ENCODE measurements at places on chromosomes 7 and 10.
A peak's percentile ranks its signal among the peaks of the same experiment; 100 is the strongest.

DNA sequence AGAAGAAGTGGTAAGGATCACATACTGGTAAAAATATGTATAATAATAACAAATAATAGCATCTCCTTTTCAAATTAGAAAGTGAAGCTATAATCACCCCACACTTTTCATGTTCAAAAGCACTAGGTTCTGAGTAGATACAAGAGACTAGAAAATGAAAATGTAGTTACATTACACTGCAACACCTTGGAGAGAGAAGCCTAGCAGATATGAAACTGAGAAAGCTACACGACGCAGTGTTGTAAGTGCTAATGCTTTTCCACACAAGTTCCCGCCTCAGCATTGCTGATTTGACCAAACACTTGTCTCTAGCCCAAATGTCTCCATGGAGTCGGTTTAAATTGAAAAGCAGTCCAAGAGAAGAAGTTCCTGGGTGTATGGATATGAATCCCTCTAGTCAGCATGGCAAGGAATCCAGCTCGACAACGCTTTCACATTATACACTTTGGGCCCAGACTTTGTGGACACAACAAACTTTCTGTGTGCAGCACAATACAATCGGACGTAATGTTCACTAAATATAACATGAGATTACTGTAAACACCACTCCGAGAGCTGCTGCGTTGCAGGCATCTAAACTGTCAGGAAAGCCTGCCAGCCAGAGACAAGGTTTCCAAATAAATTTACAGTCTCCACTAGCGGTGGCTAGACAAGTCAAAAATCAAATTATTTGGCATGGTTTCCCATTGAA is 1.7 kb downstream of the PDE1C start:
- no peak for DNase-seq

DNA sequence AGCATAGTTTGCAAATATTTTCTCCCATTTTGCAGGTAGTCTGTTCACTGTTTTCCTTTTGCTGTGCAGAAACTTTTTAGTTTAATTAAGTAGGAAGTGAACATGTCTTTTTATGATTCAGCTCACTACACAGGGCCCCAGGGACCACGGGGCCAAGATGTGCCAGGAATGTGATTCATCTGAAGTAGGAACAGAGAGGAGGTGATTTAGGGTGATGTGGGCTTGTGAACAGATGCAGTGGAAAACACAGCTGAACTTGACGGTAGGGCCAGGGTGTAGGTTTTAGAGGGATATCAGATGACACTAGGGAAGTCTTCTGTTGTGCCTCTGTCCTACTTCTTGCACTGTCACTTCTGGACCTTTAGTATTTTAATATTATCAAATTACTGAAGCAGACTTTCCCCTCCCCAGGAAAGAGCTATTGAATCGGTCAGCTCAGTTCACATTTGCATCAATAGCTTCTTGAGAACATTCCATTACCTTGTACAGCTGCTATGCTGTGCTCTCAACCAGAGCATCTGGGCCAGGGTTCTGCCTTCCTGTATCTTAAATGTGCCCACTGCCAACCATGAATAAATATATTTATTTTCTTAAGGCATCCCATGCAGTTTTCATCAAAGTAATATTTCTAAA is 96.9 kb downstream of the OSBPL3 start:
- DNase-seq = no peak

DNA sequence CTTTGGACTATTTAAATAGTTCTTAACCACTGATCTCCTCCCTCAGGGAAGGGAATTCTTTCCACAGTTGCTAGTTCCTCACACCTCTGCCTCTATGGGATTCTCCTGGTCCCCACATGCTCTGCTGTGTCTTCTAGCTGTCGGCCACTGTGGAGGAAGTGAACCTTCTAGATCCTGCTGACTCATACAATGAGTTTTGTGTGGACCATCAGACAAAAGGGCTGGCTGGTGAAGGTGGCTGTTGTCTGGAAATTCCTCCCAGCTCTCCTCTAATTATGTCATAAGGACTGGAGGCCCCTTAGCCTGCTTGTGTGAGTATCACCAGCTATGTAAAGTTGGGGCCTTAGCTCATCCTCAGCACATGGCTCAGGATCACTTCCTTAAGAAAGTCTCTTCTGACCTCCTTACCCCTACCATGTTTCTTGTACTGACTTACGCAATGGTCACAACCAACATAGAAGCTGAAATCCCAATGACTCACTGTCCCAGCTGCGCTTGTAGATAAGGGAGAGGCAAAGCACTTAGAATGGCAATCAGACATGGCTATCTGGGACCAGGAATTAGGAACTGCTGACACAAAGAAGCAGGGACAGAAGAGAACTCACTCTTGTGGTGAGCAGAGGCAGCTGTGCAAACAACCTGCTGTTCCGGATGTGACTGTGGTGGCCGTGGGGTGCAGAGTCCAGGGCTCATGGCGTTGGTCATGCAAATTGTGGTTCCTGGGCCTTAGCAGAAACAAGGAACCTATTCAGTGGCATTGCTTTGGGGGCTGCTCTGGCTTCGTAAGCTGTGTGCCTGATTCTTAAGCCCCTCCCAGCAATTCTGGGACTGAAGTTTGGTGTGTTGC is 2.5 kb upstream of the MACC1 start:
- no peak for DNase-seq

GRCh38 chr7:77386165-77386822 is 29.9 kb downstream of the GSAP start:
- DNase-seq = no peak

DNA sequence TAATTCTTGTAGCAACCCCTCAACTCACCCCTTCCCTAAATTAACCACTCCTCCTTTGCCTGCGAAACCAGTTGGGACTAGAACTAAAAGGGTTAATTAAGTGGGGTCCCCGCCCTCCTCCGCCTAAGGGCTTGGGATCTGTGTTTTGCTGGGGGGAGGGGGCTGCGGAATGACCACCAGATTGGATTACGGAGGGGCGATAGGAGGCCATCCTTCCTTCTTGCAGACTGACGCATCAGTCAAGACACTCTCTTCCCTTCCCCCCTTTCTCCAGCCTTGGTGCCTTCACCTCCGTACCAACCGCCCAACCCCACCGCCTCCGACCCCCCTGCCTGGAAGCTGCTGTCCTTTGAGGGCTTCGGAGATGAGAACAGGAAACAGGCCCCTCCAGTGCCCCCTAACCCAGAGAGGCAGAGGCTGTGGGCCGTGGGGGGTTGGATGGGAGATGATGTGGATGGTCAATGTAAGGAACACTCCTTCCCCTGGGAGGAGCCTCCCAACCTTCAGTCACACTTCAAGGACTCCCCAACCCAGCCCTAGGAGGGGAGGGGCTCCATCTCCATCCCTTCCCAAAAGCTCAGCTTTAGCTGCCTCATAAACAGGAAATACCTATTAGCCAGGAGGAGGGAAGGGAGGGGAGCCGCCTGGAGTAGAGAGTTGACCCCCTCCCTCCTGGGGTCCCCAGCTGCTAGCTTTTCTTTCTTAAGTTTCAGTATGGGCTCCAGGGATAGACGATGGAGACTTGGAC is 997 bp upstream of the LDB1 start:
- DNase-seq = peak; percentile 51

Measured in caudate nucleus (tissue), 63 donors.